GOT3 (cell line): ENCODE measurements at places on chromosomes 6 and 20.

- DNase-seq: no peak
Observed at GRCh38 chr6:33904050-33904746, 100.4 kb upstream of the MLN start.

DNA sequence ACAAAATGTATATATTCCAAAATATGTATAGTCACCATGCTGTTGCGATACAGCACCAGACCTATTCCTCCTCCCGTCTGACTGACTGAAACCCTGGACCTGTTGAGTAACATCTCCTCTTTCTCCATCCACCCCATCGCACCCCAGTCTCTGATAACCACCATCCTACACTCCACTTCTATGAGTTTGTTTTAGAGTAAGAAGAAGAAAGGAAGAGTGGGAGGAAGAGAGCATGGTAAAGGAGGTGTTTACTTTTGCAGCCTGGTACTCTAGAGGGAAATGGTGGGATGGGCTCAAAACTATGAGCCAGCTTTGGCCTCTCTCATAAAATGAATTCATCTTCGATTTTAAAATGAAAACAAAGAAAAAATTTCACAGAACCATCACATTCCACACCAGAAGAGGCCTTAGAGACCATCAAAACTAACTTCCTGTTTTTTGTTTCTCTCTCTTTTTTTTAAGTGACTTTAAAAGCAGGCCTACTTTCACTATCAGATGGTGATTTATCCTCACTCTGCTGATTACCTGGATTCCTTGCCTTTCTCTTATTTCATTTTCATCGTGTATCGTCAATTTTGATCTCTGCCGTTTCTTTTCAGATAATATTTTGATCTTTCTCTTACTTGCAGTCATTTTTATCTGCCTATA lies 16.8 kb upstream of the FUCA2 start:
- no peak for DNase-seq

DNA sequence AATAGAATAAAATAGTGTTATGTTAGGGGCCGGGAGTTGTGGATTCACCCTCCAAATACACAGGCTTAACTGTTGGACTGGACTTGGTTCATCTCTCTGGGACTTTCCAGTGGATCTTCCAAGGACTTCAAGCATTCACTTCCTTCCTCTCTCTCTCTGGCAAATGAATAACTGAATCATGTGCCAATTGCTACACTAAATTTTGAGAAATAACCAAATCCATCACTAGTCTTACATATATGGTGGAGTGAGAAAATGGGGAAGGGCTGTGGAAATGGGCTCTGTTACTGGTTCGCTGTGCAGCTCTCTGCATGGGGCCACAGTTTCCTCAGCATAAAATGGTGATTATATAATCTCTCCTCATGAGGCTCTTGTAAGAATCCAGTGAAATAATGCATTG lies 6.8 kb upstream of the KIAA1755 start:
- DNase-seq: no peak

GRCh38 chr20:33026779-33027759 lies 4.4 kb upstream of the BPIFB6 start:
- DNase-seq: no peak

DNA sequence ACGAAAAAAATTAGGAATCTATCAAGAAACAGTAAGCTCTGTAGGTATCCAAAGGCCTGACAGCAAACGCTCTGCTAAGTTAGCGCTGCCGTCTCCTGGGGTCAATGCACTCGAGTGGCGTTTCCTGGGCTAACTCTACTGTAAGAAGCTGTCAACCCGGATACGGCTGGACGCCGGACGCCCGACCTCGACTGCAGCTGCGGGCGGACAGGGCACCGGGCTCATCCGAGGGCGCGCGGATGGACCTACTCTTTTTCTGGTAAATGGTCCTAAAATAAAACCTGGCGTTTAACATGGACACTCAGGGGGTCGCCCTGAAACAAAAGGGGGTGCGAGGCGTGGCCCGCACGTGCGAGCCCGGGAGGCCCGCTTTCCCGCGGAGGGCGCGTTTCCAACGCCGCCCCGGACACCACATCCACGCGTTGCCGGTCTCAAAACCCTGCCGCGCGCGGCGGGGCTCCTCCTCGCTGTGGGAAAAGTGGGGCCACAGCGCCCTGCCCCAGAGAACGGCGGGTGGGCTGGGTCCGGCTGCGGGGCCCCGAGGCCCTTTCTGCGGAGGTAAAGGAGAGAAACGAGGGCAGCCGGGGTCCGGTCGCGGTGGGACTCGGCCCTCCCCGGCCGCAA lies 537 bp downstream of the TCP1 start:
- DNase-seq: no peak

GRCh38 chr6:146931214-146931613 lies 273.0 kb upstream of the STXBP5 start:
- no peak for DNase-seq

- DNase-seq: no peak
Observed at GRCh38 chr6:32461493-32461892, 21.8 kb downstream of the HLA-DRA start.

- no peak for DNase-seq
Observed at GRCh38 chr6:144140867-144141266, 9.4 kb upstream of the STX11 start.

GRCh38 chr6:155377061-155377460 lies 62.8 kb upstream of the TFB1M start:
- no peak for DNase-seq

DNA sequence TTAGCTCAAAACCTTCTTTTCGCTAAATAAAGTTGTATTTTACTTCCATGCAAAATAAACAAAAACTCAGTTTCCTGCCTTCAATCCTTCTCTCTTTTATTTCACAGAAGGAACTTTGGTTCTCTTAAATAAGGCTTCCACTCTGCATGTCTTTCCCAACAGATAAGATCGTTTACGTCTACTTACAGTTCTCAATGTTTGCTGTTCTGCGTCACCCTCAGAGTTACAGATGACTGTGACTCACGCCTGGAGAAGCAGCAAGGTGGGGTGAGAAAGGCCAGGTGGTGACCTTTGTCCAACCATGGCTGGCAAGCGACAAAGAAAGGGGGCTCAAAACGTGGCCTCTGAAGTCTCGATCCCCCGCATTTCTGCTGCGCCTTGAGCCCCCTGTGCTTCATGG lies 51.4 kb upstream of the RPS6KA2 start:
- DNase-seq: no peak

- DNase-seq: no peak
Observed at GRCh38 chr6:35343092-35343834, 905 bp downstream of the PPARD start.

- DNase-seq: no peak
Observed at GRCh38 chr6:75169689-75170586, 35.9 kb downstream of the COL12A1 start.
